HS-5 (cell line): ENCODE measurements at places on chromosomes 11 and 22.

DNA sequence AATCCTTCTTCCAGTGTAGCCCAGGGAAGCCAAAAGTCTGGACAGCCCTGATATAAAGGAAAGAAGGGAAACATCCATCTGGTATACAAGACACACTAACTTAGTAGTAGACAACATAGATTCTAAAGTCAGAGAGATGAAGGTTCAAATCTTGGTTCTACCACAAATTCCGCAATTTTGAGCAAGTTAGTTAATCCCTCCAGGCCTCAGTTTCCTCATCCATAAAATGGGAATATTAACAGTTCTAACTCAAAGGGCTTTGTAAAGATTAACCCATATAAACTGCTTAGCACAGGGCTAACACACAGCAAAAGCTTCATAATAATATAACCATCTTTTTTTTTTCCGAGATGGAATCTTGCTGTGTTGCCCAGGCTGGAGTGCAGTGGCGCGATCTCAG is 10.7 kb downstream of the LRP4 start:
- DNase-seq: no peak

- no peak for DNase-seq
Observed at GRCh38 chr11:131275580-131275979, 94.8 kb upstream of the NTM start.

DNA sequence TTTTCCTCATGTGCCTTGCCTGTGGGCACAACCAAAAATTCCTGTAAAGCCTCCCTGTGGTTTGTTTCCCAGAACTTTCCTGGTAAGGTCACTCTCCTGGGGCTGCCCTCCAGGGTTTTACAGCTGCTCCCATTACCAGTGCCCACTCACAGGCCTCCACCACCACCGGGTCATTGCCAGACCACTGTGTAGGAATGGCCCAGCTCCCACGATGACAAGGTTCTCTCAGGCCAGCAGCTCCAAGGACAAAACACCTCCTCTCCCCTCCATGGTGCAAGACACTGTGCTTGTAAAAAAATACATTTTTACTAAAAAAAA is 96.1 kb upstream of the AKIP1 start:
- DNase-seq: no peak

- peak; percentile 30 for DNase-seq
Observed at GRCh38 chr11:2419638-2420501, 19.3 kb downstream of the TSSC4 start.

- no peak for DNase-seq
Observed at GRCh38 chr11:78594814-78595213, 20.1 kb upstream of the NARS2 start.

- no peak for DNase-seq
Observed at GRCh38 chr22:24068717-24069297, 57.7 kb downstream of the CABIN1 start.
